Right hindlimb (tissue), 1 donor: ENCODE measurements at places on chromosomes 12 and 14.

DNA sequence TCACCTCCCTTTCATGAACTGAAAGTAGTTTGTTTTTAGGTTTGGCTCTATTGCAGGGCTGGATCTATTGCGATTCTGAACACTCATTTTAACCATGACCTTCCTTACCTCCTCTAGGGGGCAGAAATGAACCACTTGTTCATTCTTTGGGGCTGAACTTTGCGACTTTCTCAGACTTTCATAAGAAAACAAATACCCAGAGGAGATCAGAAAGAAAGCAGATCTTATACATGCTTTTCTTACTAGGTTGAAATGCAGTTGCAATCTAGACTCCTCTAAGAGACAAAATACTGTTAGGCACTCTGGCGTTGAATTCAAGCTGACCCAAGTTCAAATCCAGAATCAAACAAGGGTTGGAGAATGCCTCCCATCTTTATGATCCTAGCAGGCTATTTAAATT is 32.6 kb upstream of the PLEKHG3 start:
- no peak for DNase-seq

- DNase-seq: no peak
Observed at GRCh38 chr14:59438195-59438647, 27.0 kb downstream of the GPR135 start.

- DNase-seq: no peak
Observed at GRCh38 chr12:32544893-32545292, 134.2 kb upstream of the DNM1L start.

GRCh38 chr14:85542623-85543022 is 12.7 kb downstream of the FLRT2 start:
- no peak for DNase-seq

DNA sequence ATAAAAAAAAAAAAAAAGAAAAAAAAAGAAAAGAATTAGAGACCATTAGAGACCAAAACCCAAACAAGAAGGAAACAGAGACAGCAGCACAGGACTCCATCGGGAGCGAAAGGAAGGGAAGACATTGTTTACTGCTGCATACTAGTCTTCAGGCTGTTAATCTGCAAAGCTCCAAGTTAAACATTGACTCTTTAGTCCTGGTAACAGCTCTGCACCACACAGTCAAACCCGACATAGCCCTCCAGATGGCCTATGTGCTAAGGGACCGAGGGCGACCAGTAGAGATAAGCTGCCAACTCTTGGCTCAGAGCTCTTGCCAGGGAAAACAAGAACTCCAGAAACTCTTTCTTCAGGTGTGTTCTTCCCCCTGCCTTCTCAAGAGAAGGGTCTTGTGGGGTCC is 7.8 kb downstream of the P2RX4 start:
- no peak for DNase-seq

DNA sequence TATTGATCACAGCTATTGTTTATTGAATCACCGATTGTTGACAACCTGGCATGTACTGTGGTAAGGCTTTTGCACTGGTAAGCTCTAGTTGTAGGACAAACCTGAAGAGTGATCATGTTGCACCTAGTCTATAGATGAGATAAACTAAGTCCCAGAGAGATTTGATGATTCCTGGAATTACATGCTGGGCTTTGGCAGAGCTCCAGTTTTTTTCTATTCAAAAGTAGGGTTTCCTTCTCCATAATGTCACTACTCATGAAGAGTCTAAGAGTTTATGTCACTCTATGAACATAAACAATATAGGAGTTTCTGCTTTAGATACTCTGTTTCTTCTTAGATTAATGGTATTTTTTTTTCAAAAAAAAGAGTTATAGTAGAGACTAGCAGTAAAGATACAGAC is 72.0 kb downstream of the BMP4 start:
- DNase-seq: no peak

DNA sequence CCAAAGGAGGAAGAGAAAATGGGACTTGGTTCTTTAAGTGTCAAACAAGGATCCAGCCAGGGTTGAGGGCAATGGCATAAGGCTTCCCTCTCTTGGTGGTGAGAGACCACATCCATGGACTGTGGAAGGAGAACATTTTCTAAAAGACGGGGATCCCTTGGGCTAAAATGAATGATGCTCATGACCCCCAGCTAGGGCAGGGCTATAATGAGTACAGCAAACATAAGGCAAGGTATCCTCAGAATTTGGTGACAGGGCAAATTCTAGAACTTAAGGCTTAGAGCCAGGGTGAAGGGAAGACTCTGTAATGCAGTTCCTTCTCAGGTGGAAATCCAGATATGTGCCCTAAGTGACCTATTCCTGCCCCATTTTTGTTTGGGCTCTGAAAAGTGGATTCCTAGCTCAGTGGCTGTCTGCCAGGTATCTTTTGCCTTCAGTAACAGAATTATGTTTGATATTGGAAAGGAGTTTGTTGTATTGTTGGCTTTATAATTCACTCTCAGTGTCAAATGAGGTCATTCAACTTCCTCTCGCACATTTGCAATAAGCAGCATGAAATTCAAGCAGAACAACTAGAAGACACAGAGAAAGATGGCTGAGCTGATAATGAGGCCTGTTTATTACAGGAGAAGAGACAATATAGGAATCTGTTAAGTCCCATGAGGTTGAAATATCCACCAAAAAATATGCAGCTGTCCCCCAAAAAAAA is 76.8 kb downstream of the DAD1 start:
- DNase-seq: no peak

DNA sequence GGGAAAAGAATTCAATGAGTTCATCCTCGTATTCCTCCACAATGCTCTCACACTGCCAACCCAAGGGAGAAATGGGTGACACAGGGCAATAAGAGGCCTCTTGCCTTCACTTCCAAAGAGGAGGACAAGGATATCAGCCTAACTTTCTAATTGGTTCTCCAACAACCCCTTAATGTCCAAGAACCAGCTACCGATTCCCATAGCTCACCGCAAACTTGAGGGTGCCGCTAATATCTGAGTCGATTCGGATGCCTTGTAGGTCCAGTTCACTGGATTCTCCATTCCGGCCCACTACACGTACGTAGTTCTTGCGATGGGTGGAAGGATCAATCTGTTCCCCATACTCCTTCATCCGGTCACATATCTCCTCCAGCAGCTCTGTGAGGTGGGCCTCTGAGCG is 4.8 kb downstream of the CNPY2 start:
- DNase-seq: no peak

DNA sequence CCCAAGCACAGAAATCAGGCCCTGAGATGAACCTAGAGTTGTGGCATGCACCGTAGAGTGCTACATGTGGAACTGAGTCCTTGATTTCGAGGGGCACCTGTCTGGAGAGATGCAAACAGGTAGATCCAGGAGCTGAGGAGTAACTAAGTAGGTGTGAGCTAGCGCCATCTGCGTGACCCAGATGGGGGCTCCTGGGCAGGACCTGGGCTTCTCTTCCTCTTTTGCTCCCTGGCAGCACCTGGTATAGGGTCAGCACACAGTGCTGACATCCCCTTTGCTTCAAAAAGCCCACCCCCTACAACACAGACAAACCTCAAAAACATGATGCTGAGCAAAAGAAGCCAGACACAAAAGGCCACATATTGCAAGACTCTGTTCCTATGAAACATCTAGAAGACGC is 65.8 kb downstream of the PITPNM2 start:
- DNase-seq: no peak

DNA sequence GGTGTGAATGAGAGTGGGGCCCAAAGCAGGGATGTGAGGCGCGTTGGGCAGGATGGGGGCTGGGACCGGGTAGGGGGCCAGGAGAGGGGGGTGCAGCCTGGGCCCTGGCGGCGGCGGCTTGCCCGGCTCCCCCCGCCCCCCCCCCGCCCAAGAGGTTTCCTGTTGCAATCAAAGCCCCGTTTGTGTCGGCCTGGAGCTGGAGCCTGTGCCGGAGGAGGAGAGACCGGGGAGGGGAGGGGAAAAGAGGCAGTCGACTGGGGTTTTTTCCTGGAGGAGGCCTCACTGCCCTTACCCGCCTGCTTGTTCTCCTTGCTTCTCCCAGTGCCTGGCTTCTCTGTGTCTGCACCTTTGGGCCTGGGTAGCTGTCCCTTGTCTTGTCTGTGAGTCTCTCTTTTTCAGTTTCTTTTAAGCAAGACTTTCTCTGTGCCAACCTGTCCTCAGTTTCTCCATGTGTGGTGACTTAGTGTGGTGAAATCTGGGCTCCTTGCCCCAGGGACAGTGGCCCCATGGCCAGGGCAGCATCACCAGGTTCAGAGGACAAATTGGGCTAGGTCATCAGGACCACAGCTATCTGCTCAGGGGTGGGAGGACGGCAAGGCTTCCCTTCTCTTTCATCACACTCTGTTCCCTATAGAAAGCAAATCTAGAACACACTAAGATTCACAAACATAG is 8.5 kb downstream of the RARG start:
- peak; percentile 86 for DNase-seq

GRCh38 chr12:9731797-9732196 is 1.1 kb downstream of the CLECL1 start:
- DNase-seq: no peak

DNA sequence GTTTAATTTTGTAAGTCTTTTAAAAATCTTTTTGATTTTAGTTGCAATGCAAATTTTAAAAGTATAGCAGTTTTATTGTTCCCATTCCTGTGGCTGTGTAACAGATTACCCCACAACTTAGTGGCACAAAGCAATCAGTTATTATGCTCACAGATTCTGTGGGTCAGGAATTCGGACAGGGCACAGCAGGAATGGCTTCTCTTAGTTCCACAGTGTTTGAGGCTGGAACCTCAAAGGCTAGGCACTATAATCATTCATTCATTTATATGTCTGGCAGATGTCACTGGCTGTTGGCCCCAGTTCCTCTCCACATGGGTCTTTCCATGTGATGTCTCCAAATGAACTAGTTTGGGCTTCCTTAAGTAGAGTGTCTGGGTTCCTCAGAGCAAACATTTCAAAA is 193.3 kb downstream of the RAD51B start:
- no peak for DNase-seq

DNA sequence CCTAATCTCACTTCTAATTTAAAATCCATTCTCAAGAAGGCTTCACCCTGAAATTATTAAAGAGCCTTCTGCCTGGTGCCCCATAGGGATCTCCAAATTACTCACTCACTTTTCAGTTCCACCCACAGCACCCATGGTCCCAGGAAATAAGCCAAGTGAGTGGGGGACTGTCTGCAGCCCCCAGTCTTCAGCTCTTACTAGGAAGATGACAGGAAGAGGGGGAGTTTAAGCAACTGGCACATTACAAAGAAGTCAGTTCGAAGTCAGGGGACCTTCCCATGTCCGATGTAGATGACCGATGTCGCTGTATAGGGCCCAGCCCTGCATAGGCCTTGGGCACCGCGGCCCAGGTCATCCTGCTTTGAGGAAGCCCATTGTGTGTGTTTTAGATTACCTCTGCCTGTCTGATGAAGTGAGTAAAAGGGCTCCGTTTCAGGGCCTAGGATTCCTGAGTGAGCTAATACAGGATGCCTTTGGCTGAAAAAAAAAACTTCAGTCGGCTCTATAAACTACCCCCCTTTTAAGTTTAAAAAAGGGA is 1.9 kb downstream of the ACTN1 start:
- DNase-seq: no peak

- DNase-seq: no peak
Observed at GRCh38 chr14:54493293-54493692, 4.5 kb upstream of the GMFB start.

- no peak for DNase-seq
Observed at GRCh38 chr14:44372807-44373489, 134.1 kb downstream of the FSCB start.

DNA sequence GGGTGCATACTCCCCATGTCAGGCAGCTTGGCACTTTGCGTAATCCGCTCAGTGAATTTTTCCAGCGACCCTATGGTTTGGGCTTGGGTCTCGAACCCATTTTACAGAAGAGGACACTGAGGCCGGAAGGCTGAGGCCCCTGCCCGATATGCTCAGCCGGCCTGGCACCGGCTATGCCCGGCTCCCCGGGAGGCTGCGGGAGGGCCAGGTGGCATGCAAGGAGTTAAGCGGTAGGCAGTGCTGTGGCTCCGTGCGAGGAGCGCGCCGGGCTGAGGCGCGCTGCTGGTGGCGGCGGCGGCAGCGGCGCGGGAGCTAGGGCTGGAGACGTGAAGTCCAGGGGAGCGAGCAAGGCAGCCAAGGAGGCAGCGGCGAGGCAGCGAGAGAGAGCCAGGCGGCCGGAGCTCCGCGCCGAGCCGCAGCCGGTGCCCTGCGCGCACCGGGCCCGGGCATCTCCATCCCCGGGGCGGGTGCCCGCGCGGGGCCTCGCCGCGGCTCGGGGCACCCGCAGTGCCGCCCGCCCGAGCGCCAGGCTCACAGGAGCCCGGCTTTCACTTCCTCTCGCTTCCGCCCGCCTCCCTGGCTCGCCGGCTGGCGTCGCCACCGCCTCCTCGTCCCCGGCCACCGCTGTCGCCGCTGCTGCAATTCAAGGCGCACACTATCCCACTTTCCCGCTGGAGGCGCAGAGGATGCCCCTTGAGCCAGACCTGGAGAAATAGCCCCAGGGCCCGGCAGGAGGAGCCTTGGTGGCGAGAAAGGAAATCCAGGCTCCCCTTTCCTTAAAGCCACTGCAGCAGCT is at the start of gene WSCD2:
WSCD2 (plus strand) TSS at position 272 of the 796 bp plus-strand sequence. CDS start 66,545 bp downstream, outside the sequence.
- peak; percentile 74 for DNase-seq

DNA sequence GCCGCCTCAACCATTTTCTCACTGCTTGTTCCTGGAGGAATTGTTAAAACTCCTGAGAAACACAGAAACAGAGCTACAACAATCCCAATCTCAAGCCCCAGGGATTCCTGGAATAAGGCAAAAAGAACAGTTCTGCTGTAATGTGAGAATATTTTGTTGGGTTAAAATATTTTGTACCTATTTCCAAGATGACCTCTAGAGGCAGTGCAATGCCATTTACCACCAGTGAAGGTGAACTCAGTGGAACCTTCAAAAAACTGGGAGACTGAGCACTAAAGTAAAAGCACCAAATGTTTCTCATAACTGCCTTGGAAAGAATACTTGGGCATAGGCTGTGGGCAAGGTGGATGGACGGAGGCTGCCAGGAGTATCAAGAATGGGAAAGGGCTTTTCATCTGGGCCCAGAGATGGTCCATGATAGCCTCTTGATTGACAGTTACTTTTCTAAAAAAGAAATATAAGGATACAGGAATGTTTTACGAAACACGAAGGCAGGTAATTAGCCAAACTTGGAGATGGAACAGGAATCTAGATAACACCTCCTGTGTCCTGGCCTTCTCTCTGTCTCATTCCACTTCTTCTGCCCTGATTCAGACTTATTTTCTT is 334.0 kb upstream of the FLRT2 start:
- no peak for DNase-seq

- DNase-seq: no peak
Observed at GRCh38 chr14:60505448-60505847, 3.5 kb upstream of the SIX6 start.

GRCh38 chr12:110754101-110754793 is 11.6 kb upstream of the PPP1CC start:
- DNase-seq: peak; percentile 39

DNA sequence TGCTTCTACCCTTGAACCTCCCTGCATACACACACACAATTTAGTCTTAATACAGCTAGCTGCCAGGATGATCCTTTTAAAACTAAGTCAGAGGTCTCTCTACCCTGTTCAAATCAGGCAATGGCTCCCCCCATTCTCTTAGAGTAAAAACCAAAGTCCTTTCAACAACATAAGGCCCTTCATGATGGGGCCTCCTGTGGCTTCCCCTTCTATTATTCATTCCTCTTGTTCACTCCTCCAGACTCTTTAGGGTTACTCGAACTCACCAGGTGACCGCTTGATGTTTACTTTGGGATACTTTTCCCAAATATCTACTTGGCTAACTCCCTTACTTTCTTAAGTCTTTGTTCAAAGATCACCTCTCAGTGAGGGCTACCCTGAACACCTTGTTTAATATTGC is 30.4 kb downstream of the DENND5B start:
- no peak for DNase-seq
